ENCODE measurements at places on chromosomes 3 and 15.

DNA sequence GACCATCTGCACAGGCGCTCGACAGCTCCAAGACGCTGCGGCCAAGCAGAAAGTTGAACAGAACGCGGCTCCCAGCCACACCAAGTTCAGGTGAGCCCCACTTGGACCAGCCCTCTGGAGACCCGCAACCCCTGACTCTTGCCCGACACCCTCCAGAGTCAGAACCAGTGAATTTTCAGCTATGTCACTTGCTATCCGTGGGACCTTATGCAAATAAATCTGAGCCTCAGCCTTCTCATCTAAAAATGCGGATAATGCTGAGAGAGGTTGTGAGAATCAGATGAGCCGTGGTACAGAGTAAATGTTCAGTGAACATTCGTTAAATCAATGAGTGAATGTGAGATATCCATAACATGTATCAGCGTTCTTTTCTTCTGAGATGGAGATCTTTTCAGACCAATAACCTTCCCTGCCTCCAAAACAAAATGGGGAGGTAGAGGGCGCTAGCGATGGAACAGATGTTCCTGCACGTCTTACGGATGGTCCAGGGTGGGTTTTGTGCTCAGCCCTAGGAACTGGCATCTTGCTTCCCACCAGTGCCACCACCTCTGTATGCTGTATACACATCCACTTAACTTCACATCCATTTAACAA lies 524 bp downstream of the MRPS11 start:
- no peak for DNase-seq

GRCh38 chr3:71103430-71103921 lies 480.1 kb downstream of the FOXP1 start:
- no peak for DNase-seq

DNA sequence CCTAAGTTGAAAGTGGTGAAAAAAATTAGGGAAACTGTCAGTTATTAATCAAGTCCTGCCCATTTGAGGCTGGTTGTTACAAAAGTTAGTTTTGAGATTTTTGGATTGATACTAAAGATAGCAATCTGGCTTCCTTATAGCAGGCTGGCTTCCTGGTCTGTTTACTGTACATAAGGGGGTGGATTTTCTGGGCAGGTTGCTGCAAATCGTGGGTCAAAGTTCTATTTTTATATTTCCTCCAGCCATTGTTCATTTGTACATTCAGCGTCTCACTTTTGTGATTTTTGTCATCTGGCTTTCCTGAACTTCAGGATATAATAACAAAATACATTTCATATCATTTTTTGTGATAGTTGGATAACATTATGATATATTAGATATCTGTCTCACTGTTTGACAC lies 49.5 kb downstream of the CLDN1 start:
- no peak for DNase-seq

- DNase-seq, result no peak
These were observed 2.2 kb downstream of the SECISBP2L start for GRCh38 chr15:49044002-49044401.

DNA sequence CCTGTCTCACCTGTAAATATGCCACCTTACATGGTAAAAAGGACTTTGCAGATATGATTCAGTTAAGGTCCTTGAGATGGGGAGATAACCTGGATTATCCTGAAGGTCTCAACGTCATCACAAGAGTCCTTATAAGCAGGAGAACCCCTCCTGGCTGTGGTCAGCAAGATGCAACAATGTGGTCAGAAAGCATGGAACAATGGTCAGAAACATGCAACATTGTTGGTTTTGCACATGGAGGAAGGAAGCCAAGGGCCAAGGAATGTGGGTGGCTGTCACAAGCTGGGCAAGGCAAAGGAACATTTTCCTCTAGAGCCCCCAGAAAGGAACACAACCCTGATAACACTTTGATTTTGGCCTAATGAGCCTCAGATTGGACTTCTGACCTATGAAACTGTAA lies 9.4 kb upstream of the SUMF1 start:
- no peak for DNase-seq

DNA sequence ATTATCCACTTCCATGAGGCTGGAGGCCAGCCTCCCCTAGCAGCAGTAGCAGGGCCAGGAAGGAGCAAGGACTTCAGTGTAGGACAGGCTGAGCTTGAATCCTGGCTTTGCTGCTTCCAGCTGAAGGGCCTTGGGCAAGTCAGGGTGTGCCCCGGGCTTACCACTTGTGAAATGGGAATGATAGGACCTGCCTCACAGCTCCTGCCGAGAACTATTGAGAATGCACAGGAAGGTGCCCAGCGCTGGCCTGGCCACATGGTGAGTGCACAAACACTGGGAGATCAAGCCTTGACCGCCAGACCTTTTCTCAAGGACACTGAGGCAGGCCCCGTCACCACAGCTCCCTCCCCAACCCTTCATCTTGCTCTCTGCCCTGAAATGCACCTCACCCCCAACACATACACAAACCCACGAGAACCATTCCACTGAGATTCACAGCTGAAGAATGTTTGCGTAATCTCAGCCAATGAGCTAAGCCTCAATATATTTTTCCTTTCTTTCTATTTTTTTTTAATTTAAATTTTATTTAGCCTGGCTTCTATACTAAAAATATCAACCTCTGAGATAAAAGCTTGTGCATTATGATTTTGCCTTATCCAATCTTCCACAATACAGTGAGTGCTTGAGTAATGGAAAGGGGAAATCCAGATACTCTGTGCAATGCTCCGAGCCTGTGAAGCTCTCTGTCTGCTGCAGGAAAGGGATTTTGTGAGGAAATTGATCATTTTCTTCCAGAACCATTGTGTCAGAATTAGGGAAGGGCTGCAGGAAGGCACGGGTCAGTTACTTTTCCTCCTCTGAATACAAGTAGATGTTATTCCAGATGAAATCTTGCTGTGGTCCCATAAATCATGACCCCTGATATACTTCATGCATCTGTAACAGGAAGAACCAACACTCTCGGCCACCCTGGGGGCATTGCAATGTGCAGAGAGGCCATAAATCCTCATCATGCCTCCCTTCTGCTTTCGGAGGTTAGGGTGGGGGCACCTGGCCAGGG lies 193.9 kb downstream of the TLE3 start:
- DNase-seq, result no peak

DNA sequence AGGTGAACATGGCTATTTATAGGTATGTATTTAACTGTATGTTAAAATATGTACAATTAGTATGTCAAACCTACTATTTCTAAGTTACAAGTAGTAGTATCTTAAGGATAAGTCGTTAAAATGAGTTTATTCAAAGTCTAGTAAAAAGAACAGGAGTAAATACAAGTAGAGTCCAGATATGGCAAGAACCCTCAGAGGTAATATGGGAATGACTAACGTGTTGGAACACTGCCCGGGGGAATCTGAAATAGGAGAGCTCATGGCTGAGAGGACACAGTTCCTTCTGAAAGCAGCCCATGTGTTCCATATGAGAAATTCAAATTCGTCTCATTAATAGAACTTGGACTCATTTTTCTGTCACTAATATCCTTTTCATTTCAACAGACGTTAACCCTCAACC lies 158.8 kb downstream of the CLSTN2 start:
- peak; percentile 52 for DNase-seq

DNA sequence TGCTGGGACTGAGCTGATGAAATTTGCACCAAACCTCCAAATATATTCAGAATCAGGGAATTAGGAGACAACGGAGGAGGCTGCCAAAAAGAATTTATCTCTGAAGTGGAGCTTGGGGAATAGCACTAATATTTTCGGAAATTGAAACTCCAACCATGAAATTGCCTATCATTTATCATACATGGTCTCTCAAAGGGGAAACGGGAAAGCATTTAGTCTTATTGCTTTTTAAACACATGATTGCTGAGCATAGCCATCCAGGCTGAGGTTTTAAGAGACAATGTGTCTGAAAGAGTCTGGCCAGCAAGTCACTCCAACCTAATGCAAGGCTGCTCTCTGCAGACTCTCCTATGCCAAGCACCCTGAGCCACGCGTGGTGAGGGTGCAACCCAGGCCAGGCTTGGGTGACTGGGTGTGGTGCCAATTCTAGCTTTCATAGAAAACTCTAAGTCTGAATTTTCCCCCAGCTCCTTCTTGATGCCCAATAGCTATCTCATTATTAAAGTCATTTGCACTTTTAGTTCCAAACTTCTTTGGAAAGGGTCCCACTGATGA lies 200.2 kb downstream of the RPLP1 start:
- no peak for DNase-seq

DNA sequence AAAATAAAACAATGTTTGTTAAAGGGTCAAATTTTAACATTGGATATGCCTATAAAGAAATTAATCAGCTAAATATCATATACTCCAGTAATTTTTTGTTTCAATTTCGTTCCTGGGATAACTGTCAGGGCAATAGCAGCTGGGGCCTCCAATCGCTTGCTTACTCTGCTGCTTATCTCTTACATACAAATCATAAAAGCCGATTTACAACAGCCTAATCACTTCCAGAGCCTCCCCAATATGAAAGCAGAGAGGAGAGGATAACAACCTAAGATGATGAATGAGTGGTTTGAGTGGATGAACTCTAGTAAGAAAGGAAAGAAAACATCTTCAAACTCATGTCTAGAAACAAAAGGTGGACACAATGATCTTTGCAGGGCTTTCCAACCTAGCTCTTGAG lies 80.7 kb upstream of the PSMD6 start:
- DNase-seq, result no peak

DNA sequence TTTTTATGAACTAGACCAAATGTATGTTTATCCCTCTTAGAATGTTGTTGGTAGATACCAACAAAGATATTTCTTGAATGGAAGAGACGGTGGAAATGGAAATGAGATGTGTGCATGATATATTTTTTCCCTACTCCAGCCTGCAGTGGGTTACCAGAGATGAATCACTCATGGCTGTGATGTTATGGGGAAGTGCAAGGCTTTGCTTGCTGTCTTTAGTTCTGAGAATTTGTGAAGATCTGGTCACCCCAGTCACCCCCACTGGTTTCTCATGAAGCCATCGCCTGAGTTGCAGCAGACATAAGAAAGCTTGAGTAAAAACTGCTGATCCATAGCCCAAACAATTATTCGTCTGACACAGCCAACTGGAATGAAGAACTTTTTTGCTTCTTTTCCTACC lies 78.1 kb upstream of the EOMES start:
- no peak for DNase-seq

DNA sequence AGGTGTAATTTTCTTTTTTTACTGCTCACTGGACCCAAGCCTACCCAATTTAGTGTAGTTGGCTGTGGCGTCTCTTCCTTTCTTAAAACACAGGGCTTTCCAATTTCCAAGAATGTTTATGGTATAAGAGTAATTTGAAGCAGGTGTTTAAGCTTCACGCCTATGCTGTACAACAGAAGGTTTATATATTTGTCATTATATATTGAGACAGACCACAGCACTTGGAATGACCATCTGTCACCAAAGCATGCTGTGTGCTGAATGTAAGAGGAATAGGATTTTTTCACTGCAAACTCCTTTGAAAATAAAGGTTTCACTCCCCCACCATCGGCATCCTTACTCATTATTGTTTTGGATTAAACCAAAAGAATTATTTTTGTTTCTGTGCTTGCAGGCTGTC lies 325.7 kb downstream of the OTOL1 start:
- DNase-seq, result no peak

DNA sequence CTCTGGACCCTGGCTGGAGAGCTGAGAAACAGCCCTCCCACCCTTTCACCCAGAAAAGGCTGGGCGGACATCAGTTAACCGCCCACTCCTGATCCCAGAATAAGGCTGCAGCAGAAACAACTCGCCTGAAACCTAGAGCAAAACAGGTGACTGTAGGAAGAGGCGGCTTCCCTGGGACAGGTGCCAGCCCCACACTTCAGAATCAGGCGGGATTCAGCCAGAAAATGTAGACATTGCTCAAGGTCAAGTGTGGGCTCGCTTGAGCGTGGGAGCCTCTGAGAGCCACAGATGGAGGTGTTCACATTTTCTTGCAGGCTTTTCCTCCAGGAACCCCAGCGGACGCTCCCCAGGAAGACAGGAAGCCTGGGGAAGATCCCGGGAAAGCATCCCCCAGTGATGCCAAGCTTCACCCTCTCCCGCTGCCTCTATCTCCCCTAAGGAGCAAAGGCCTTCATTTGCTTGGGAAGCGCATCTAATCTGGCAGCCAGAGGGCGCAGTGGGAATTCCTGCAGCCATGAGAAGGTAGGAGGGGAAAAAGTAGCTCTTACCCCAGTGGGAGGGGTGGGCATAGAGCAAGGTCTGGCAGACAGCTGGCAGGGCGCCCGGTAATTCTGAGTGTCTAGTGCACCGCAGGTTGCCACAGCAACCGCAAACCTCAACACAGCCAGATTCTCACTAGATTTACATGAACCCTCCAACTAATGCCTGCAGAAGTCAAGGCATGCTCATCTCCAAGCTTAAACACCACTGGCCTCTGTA lies 77.7 kb downstream of the OCA2 start:
- DNase-seq, result peak; percentile 33

DNA sequence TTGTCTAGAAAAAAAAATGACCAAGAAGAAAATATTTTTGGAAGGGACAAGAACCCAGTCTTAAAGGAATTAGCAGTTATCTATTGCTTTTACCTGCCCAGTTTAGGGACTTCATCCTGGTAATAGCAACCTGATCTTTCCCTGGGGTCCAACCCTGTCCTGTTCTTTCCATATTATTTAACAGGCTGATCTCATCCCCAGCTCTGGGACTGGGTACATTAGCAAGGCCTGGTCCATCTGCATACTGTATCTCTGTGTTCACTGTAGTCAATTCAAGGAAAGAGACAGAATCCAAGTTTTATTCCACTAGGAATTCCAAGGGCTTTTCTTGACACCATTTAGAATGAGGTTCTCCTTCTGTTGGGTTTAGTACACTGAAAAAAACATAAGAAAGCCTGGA lies 191.7 kb upstream of the GADL1 start:
- DNase-seq, result no peak

DNA sequence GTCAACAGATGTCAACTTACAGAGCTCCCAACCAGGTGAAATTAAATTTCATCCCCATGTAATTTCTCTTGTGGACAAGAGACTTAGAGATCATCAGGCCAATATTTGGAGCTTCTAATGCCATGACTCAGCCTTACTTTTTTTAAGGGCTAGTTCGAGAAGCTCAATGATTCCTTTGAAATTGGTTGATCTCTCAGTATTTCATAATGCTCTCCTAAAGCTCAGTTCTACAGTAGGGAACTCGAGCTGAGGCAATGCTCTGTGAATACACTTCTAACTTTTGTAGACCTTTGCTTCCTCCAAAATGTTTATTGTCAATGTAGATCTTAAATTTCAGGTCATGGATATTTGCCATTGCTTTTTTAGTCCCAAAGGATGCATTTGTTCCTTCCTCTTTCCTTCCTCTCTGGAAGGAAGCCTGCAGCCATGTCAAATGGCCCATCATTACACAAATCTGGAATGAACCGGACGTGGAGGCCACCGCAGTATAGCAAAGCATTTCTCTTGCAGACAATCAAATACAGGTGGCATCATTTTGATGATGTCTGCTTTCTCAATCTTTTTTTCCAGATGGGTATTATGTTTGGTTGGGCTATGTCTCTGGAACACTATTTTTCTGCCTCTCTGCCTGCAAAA lies 28.3 kb downstream of the STARD5 start:
- DNase-seq, result no peak

DNA sequence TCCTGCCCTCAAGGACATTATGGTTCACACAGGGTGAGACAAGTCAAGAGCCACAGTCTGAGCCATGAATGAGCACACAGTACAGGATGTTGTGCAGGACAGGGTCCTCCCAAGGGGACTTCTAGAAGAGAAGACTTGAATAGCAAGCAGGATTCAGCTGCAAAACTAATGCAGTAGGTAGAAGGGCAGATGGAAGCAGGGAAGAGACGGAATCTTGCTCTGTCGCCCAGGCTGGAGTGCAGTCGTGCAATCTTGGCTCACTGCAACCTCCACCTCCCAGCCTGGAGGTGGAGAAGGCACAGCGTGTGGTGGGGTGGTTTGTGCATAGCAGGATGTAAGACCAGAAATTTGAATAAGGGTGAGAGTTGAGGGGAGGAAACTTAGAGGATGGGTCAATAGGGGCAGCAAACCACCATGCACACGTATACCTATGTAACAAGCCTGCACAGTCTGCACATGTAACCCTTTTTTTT lies 8.0 kb downstream of the BCL2L10 start:
- no peak for DNase-seq

All from thoracic aorta (tissue), 2 donors.